Left renal pelvis (tissue), 4 donors: ENCODE measurements at places on chromosomes 7 and 10. TPM values are rescaled to one million over a fixed set of nuclear protein-coding genes. Genes with fewer than 3 reads are reported as not detected.

DNA sequence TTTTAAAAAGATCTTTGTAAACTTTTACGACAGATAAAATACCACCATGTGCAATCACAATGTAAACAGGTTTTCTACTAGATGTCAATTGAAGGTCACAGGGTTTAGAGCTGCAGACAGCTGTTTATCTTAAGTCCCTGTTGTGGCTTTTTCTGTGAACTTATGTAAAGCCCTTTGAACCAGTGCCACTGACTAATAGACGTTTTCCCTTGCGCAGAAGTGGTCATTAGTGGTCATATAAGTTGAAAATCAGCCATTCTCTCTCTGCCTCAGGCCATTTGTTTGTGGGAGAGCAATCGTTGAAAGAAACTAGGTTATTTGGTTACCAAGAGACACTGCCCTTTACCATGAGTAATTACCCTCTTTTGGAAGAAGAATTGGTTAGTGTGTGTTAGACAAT, 23.9 kb downstream of the CACNB2 start:
- DNase-seq: no peak

DNA sequence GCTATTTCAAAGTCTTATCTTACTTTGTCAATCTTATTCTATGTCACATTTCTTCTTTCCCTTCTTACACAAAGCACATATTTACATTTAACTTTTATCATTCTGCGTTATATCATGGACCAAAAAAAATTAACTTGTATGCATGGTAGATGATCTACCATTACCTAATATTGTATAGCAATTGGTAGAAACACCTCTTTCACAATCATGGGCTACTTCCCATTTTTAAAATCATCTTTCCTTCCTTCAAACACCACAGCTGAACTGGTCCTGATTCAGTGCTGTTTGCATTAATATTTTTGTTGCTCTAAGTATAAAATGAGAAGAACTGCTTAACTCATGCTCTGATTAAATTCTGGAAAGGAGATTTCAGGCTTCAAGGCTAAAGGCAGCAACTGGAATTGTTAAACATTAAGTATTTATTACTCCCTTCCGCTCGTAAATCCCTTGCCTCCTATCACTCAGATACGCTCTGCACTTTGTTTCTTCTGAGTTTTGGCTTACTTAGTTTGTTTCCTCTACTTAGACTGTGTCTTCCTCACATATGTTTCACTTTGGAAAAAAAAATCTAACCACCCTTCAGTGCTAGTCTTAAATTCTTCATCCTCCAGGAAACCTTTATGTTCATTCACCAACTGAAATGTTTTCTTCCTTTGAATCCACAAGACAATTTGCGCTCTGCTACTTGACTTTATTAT, 901.4 kb downstream of the PCDH15 start:
- peak; percentile 24 for DNase-seq

DNA sequence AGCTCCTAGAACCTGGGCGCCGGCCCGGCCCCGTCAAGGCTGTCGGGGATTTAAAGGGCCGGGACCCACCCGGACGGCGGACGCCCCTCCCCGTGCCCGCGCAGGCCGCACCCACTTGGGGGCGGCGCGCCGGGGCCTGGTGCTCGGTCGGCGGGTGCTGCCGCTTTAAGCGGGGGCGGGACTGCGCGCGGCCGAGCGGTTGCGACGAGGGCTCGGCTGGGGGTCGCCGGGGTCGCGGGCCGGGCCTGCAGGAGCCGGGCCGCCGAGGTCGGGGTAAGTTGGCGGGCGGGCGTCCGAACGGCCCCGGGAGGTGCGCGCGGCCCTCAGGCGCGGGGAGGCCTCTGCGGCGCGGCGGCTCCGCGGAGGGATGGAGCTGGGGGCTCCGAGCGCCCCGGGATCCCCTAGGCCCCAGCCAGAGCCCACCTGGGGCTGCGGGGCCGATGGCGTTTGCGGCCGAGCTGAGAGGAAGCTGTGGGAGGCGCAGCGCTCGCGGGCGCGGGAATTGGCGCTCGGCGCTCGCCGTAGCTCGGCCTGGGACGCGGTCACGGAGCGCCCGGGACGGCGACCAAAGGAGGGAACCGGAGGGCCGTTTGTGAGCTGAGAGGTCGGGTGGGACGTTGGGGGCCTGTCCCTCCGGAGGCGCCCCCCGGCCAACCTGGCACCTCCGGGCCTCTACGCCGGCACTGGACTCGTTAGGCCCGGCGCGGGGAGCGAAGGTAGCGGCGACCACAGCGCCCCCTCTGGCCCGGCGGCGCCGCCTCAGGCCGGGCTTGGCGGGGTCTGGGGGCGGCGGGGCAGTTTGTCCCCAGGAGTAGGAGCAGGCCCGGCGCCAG, at the start of gene TRRAP:
TSS of gene TRRAP (plus strand) at position 168 of the 833 bp plus-strand sequence. CDS start 2,619 bp downstream, outside the sequence.
- no peak for DNase-seq

DNA sequence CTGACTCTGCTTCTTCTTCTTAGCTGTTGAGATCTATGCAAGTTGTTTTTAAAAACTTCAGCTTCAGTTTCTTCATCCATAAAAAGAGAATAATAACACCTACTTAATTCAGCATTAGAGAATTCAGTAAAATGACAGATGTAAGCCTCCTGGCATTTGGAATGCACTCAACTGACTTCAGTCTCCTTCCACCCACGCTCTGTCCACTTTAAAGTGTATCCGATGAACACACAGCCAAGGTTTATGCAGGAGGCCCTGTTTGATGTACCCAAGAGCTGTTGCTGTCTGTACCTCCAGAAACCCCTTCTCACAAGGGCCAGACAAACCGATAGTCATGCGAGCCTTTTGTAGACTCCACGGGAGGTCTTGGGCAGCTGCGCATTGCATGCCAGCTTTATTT, 27.1 kb upstream of the SLC35B4 start:
- DNase-seq: no peak

The ADCYAP1R1 gene
- polyA plus RNA-seq: 0.73 TPM

DNA sequence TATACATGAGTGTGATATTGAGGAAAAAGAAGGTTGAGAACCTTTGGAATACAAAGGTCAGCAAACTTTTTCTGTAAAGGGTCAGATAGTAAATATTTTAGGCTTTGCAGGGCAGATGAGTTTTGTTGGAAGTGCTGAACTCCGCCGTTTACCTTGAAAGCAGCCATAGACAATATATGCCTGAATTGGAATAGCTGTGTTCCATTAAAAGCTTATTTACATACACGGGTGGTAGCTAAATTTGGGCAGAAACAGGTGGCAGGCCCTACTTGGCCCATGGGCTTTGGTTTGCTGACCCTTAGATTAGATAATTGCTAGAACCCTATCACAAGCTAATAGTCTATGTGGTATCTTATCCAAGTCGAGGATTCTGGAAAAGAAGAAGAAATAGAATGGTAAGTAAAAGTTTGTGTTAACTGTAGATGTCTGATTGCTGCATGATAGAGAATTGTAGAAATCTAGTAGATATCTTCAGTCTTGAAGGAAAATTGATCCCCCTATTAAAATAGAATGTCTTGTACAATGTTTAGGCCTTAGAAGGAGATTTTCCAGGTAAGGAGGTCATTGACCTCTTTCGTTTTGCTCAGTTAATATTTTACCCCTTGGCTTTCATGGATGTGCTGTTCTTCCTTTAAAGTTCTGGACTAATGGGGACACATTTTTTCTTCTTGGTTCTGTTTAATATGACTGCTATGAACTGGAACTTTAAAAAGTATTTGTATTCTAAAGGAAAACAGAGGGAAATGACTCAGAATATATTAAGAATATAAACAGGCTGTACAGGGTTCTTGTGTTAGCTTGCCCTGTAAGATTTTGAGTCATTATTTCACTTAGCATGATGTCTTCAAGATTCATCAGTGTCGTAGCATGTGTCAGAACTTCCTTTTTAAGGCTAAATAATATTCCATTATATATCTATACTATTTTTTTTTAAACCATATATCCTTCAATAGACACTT, 8.0 kb downstream of the RBM33 start:
- no peak for DNase-seq

The ITPRID1 gene
- not detected for polyA plus RNA-seq

- DNase-seq: no peak
Observed at GRCh38 chr10:87635498-87636312, 24.0 kb upstream of the PAPSS2 start.

DNA sequence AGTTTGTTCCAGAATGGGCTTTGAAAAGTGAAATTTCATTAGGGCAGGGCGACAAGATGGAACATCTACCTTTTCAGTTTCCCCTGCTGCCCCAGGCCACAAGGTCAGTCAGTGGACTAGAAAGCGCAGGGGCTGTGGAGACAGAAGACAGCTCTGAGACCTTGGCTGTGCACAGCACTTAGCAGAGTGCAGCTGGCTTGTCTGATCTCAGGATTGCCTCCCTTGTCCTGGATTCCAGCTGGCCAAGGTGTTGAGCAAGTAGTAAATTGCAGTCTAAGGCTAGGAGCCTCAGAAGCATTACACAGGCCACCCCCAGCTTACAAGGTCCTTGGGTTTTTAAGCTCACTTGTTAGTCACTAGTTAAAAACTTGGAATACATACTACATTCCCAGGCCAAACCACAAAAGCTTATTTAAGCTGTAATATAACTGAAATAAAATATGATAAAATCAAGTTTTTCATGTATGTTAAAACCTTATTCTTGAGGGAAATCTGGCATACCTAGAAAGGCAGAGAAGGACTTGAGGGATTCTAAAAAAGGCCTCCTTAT, 67.3 kb upstream of the NPY start:
- DNase-seq: no peak

The SGCE gene
- polyA plus RNA-seq: 115 TPM

The TWIST1 gene
- 8.5 TPM for polyA plus RNA-seq

DNA sequence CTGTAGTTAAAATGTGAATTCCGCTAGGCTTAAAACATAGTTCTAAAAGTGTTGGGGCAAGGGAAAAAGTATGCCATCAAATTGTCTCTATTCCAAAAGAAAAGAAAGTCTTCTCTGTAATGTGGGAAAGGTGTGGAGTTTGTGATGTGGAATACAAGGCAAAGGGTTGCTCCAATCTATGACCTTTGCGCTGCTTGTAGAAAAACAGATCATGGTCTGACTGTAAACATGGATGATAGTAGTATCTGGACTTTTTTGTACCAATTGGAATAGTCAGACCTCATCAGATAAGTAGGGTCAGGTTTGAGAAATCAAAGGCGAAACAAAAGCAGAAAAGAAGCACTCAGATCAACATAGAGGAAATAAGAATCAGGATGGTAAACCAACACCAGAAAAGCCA, 372.3 kb downstream of the TFEC start:
- DNase-seq: no peak

- peak; percentile 32 for DNase-seq
Observed at GRCh38 chr7:116138202-116138801, 72.0 kb upstream of the TES start.

GRCh38 chr10:5625992-5626777, 40.2 kb downstream of the ASB13 start:
- no peak for DNase-seq

- DNase-seq: no peak
Observed at GRCh38 chr7:53984776-53985175, 557.4 kb upstream of the VSTM2A start.

- no peak for DNase-seq
Observed at GRCh38 chr7:99617192-99617781, 541 bp downstream of the ZSCAN25 start.

DNA sequence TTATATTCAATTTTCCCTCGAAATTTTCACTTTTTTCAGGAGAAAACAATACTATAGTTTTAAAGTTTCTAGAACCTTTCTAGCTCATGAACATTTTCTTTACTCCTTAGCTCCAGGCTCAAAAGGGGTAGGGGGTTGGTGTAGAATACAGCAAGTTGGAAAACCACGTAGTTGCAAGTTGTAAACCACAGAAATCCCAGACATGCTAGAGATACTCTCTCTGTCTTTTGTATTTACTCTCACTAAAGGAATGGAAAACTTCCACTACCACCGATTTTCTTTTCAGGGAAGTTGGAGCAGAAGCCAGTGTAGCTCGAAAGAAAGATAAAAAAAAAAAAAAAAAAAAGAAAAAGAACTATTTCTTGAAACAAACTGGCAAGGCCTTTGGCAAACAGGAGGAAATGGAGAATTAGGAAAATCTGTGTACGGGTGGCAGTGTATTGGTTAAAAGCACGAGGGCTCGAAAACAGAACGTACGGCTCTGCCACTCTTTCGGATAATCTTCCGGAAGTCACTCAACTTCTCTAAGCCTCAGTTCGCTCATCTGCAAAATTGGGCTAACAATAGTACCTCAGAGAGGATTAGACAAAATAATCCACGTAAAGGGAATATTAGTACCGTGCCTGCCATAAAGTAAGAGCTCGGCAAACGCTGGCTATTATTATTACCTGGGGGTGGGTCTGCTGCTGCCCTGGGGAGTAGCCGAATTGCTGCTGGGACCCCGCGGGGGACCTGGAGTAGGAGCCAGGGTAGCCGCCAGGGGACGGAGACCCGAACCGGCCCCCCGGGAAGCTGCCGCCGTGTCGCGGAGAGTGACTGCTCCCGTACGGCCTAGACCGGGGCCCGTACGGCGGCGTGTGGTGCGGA, 628 bp downstream of the MPLKIP start:
- no peak for DNase-seq

DNA sequence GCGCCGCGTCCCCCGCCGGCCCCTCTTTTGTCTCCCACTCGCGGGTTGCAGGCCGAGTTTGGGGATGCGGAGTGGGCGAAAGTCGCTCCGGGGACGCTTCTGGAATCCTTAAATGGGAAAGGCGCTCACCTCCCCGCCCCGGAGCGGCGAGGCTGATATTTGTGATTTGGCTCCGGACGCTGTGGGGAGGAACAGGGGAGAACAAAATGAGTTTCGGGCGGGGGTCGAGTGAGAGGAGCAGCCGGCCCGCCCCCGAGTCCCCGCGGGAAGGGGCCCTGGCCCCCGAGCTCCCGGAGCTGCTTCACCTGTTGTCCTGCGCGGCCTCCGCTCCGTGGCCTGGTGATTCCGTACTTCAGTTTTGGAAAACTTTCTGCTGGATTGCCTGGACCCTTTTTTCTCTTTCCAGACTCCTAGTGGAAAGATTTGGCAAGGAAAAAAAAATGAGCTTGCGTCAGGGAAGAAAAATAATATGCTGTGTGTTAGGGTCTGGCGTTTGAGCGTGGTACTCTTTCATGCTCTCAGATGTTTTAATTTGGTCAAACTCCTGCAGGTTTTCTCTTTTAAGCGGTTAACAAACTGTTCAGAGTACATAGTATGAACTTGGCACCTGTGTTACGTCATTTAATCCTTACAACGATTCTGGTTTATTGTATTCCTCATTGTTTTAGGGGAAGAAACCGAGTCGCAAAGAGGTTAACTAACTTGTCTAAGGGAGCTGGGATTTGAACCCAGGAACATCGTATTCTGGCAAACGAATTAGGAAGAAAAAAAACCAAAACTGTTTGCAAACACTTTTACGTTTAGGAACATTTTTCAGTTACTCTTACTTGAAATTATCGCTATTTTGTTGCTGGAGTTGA, 924 bp downstream of the BMPR1A start:
- peak; percentile 60 for DNase-seq

- DNase-seq: no peak
Observed at GRCh38 chr7:107693396-107693795, 32.8 kb downstream of the SLC26A4 start.

- DNase-seq: no peak
Observed at GRCh38 chr7:2018569-2019460, 213.9 kb downstream of the MAD1L1 start.

DNA sequence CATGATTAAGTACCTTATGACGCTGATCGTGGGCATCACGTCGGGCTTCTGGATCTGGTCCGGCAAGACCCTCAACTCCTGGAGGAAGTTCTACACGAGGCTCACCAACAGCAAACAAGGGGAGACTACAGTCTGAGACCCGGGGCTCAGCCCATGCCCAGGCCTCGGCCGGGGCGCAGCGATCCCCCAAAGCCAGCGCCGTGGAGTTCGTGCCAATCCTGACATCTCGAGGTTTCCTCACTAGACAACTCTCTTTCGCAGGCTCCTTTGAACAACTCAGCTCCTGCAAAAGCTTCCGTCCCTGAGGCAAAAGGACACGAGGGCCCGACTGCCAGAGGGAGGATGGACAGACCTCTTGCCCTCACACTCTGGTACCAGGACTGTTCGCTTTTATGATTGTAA, 2.5 kb downstream of the FZD1 start:
- DNase-seq: no peak
